ENCODE measurements at places on chromosomes 2 and 18. TPM values are rescaled to one million over a fixed set of nuclear protein-coding genes. Genes with fewer than 3 reads are reported as not detected.

Gene ZRANB3
- total RNA-seq: 5.7 TPM

Gene ATF2
- 49.6 TPM for total RNA-seq

Gene CIB4
- not detected for total RNA-seq

- DNase-seq: no peak
Observed at GRCh38 chr2:61834893-61835292, 19.0 kb downstream of the FAM161A start.

DNA sequence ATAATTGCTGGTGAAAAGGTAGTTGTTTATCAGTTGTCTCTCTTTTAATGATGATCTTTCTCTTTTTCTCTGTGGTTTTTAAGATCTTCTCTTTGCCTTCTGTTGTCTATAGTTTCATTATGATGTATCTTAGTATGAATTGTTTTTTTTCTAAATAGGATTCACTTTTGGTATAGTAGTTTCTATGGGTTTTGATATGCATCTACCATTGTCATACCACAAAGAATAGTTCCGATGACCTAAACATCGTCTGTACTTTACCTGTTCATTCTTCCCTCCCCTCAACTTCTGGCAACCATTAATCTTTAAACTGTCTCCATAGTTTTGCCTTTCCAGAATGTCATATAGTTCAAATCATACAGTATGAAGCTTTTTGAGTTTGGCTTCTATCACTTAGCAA lies 19.6 kb downstream of the RDH14 start:
- no peak for DNase-seq

DNA sequence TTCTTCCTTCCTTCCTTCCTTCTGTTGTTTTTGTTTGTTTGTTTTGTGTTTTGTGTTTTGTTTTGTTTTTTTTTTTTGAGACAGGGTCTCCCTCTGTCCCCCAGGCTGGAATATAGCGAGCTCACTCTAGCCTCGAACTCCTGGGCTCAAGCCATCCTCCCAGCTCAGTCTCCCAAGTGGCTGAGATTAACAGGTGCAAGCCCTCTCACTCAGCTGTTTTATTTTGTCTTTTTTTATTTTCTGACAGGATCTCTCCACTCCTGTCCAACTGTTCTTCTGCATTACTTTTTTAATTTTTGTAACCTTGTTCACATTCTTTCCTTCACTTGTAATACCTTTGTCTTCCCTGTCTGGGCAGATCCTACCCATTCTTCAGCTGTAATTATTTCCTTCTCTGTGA lies 23.6 kb downstream of the MAP3K20 start:
- no peak for DNase-seq

GRCh38 chr18:8260827-8261226 lies 348.4 kb upstream of the RAB12 start:
- DNase-seq: no peak

DNA sequence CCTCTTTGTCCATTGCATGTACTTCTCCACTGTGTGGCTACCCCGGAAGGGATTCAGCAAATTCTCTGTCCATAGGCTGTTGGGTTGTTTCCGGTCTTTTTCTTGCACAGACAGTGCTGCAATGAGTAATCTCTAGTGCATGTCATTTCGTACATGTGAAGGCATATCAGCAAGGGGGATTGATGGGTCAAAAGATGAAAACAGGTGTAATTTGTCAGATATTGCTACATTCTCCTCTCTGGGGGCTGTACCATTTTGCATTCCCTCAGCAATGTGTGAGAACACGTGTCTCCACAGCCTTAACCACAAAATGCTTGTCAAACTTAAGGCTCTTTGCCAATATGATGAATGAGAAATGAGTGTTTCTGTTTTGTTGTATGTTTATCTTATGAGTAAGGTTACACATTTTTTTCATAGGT lies 60.5 kb downstream of the KLHL29 start:
- DNase-seq: no peak

- no peak for DNase-seq
Observed at GRCh38 chr18:28357766-28358401, 181.0 kb upstream of the CDH2 start.

- DNase-seq: no peak
Observed at GRCh38 chr2:32947076-32947483, 327 bp downstream of the LTBP1 start.

- no peak for DNase-seq
Observed at GRCh38 chr2:58271826-58272225, 30.7 kb upstream of the FANCL start.

DNA sequence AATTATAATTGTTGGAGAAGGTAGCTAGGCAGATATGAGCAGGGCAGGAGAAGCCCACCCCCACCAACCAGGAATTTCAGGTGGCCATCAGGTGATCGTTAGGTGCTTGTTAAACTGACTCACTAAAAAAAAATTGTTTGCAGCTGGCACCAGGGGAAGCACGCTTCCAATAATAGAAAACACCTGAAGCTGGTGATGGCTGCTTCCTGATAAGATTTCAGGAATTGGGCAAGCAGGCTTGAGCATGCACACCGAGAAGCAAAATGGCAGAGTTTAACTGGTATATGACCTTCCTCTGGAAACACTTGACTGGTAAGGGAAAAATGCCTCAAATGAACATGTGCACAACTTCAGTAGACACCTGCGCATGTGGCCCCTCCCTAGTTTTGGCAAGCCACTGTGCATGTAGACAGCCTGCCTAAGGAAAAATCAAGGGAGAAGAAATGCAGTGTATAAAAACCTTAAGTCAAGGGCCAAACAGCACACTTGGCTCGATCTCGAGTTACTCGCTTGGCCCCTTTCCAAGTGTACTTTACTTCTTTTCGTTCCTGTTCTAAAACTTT lies 292.8 kb downstream of the CCDC85A start:
- no peak for DNase-seq

- DNase-seq: no peak
Observed at GRCh38 chr2:5548991-5549715, 143.0 kb upstream of the SOX11 start.

DNA sequence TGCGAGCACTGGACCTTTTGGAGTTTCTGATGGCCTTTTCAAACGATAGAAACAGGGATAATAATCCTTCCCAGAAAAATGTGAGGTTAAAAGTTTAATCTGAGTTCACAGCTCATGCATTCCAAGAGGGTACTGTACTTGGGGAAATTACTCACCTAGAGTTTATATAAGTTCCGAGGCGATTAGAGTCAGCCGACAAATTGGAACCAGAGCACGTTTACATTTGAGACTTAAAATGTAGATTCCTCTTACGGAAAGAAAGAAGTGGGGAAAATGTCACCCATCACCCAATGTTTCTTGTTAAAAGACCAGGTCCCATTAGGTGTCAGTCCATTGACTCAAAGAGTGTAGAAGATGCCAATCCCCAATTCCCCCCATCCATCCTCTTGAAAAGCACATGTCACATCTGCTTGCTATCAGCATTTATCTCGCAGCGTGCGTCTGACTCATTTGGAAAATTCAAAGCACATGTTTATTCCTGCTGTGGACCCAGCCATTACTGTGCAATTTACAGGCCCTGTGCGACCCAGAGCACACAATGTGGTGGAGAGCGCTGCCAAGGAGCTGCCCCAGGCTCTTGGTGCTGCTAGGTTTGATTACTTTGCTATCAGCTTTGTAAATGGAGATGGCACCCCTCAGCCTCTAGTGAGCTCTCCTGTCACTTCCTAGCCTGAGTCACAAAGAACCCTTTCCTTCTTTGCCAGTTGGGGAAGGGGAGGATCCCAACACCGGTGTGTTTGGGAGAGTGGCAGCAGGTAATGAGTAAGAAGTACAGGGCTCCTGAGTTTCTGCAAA lies 104.8 kb downstream of the COLEC12 start:
- no peak for DNase-seq

GRCh38 chr2:128595763-128596395 lies 277.2 kb upstream of the HS6ST1 start:
- DNase-seq: no peak

GRCh38 chr2:3168230-3168891 lies 209.3 kb downstream of the EIPR1 start:
- DNase-seq: peak; percentile 78
